Pancreas (tissue), 10 donors: ENCODE measurements at places on chromosomes 3 and 15. TPM values are rescaled to one million over a fixed set of nuclear protein-coding genes. Genes with fewer than 3 reads are reported as not detected.

DNA sequence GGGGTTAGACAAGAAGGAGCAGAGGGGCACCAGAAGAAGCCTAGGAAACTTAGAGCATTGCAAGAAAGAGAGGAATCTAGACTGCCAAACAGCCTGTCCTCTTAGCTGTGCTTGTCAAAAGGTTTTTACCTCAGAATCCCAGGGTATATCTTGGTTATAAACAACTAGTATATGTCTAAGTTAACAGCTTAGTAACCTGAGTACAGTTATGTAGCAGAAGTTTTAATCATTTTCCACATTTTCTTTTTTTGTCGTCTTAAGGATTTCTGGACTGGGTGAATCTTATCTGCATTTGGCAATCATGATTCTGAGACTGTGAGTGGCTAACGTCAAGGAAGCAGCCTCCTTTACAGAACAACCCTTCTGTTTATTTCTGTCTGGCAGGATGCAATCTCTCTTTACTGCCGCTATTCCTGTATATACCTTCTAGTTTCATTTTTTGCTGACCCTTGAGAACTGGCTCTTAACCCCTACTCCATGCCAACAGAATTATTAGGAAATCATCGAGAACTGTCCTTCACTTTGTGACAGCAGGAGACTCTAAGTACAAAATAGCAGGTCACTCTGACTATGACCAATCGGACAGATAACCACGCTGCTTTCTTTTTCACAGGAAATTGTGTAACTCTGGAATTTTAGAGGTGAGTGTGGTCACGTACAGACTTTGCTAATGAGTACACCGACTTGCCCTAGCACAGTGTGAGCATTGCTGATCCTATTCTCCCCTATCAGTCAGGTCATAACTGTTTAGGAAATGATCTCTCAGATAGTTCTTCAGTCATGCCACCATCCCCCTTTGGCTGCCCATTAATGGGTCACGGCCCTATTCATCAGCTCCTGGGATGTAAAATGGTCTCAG, 3.3 kb upstream of the CP start:
- peak overlapping the region; percentile 2 for H3K4me3 ChIP-seq
- H3K36me3 ChIP-seq, result no peaks in the 10 kb centered on the region
- no peaks in the 10 kb centered on the region for H3K27me3 ChIP-seq
- H3K4me1 ChIP-seq, result peaks cover 7% of the 10 kb centered on the region
- H3K27ac ChIP-seq, result peak overlapping the region; percentile 85

GRCh38 chr15:67472957-67473356, 48.0 kb upstream of the C15orf61 start:
- no peak overlapping the region for H3K27ac ChIP-seq
- no peaks in the 10 kb centered on the region for H3K27me3 ChIP-seq
- no peaks in the 10 kb centered on the region for H3K36me3 ChIP-seq
- no peak for DNase-seq
- no peaks in the 10 kb centered on the region for H3K4me1 ChIP-seq

GRCh38 chr15:70351941-70352774, 254.4 kb upstream of the TLE3 start:
- no peaks in the 10 kb centered on the region for H3K27me3 ChIP-seq
- H3K4me1 ChIP-seq, result no peaks in the 10 kb centered on the region
- H3K4me3 ChIP-seq, result no peak overlapping the region
- H3K36me3 ChIP-seq, result no peaks in the 10 kb centered on the region
- no peak for DNase-seq

DNA sequence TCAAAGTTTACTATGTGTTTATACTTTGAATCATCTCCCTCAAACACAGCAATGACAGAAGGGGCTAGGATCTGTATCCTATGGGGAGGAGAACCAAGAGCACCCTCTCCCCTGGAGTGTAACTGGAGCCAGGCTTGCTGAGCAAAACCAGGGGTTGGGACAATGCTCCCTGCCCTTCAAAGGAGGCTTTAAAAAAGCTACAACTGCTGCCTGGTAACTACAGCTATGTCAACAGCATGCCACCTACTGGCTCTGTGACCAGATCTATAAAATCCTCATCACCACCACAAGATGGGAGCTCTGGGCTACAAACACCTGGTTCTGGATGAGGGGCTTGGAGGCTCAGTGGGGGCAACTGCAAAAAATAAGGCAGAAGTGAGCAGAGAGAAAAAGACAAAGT, 61.9 kb downstream of the ANO10 start:
- H3K27me3 ChIP-seq, result no peaks in the 10 kb centered on the region
- no peak overlapping the region for H3K4me3 ChIP-seq
- H3K4me1 ChIP-seq, result no peaks in the 10 kb centered on the region
- H3K27ac ChIP-seq, result no peak overlapping the region
- H3K36me3 ChIP-seq, result no peaks in the 10 kb centered on the region

DNA sequence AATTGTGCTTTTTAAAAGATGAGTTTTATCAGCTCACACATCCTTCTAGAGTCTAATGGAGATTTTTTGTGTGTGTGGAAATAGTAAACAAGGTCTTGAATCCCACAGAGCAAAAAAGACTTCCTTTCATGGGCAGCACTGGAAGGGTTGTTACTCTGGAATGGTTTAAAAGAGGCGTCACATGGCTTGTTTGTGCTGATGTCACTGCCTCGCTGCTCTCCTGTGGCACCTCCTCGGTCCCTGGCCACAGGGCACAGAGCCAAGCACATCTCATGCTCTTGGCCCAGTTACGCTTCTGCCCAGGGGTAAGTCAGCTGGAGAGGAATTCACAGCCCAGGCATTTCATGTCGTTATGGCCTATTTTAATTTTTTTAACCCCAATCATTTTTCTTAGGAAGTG, 53.2 kb downstream of the PGPEP1L start:
- H3K4me1 ChIP-seq, result peaks cover 29% of the 10 kb centered on the region
- no peak overlapping the region for H3K4me3 ChIP-seq
- no peaks in the 10 kb centered on the region for H3K36me3 ChIP-seq
- H3K27ac ChIP-seq, result no peak overlapping the region
- no peak for DNase-seq

DNA sequence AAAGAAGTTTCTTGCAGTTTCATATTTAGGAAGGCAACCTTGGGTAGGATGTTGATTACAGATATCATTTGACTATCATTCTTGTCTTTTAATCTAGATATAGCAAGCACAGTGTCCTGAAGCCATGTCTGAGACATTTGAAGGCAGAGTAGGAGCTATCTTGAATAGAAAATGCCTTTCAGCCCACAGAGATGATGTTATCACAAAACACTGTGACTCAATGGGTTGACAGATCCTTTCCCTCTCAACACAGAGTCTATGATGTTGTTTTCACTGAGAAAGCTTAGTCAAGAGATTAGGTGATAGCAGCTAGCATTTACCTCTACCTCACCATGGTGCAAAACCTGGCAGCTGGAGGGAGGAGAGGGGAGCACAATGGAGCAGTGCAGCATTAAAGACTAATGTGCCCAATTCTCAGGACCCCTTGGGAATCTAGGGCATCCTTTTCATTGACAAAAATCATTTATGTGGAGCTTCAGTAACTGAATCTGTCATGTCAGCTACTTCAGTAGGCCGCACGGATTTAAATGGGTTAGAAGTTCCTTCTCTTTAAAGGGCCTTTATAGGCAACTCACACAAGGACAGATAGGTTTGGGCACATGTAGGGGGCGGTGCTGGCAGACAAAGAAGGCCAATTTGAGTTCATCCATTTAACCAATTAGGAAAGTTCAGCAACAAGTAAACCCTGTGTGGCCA, 121.8 kb downstream of the AGBL1 start:
- H3K4me1 ChIP-seq, result no peaks in the 10 kb centered on the region
- no peaks in the 10 kb centered on the region for H3K36me3 ChIP-seq
- H3K4me3 ChIP-seq, result no peak overlapping the region
- no peak overlapping the region for H3K27ac ChIP-seq
- H3K27me3 ChIP-seq, result no peaks in the 10 kb centered on the region

GRCh38 chr3:95197661-95198060, 1134.8 kb downstream of the NSUN3 start:
- no peak for DNase-seq
- H3K27ac ChIP-seq, result no peak overlapping the region
- H3K27me3 ChIP-seq, result no peaks in the 10 kb centered on the region
- H3K4me3 ChIP-seq, result no peak overlapping the region
- no peaks in the 10 kb centered on the region for H3K36me3 ChIP-seq

DNA sequence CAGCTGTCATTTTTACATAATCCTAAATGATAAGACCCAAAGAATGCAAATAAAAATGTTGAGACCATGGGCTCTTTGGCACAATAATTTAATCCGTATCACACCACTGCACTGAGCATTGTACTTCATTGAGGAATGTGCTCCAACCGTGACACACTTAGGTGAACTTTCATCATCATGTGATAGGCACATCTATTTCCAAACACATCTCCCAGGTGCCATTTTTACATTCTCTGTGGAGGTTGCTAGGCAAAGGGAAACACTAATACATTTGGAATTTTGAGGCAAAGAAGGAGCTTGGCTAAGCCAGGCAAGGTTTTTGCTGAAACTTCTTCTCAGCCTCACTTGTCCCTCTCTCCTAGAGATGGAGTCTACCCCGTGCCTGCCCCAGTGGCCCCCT, 68.7 kb downstream of the LRTM1 start:
- no peaks in the 10 kb centered on the region for H3K36me3 ChIP-seq
- H3K27ac ChIP-seq, result no peak overlapping the region
- no peak overlapping the region for H3K4me3 ChIP-seq
- no peak for DNase-seq
- no peaks in the 10 kb centered on the region for H3K27me3 ChIP-seq

- H3K4me1 ChIP-seq, result no peaks in the 10 kb centered on the region
- H3K27ac ChIP-seq, result no peak overlapping the region
- H3K36me3 ChIP-seq, result no peaks in the 10 kb centered on the region
- H3K4me3 ChIP-seq, result no peak overlapping the region
These were observed 23.1 kb downstream of the SRPRB start for GRCh38 chr3:133828576-133829309.

DNA sequence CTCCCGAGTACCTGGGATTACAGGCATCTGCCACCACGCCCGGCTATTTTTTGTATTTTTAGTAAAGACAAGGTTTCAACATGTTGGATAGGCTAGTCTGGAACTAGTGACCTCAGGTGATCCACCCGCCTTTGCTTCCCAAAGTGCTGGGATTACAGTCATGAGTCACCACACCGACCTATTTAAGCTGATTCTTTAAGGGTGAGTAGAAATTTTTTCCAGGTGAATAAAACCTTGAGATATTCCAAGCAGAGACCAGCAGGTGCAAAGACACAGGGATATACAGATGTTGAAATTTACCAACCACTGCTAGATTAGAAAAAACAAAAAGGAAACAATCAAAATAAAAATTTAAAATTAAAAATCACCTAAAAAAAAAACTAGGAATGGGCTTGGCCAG, 74.4 kb upstream of the CHRNB4 start:
- no peak for DNase-seq
- no peaks in the 10 kb centered on the region for H3K27me3 ChIP-seq
- no peak overlapping the region for H3K27ac ChIP-seq
- no peaks in the 10 kb centered on the region for H3K36me3 ChIP-seq

DNA sequence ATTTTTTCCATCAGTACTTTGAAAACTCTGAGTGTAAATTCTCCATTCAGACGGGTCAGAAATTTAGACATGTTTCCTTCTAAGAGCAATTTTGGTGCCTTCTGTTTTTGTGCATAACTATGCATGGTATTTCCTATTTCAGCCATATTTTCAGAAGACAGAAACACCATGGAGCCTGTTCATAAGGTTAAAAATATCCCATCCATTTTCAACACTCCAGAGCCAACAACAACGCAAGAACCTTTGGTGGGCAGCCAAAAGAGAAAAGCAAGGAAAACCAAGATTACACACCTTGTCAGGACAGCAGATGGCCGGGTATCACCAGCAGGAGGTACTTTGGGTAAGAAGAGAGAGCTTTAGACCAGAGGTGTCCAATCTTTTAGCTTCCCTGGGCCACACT, 275.6 kb downstream of the BBX start:
- no peak for DNase-seq
- peaks cover 10% of the 10 kb centered on the region for H3K4me1 ChIP-seq
- H3K4me3 ChIP-seq, result no peak overlapping the region
- H3K27ac ChIP-seq, result no peak overlapping the region
- H3K27me3 ChIP-seq, result no peaks in the 10 kb centered on the region
- no peaks in the 10 kb centered on the region for H3K36me3 ChIP-seq

DNA sequence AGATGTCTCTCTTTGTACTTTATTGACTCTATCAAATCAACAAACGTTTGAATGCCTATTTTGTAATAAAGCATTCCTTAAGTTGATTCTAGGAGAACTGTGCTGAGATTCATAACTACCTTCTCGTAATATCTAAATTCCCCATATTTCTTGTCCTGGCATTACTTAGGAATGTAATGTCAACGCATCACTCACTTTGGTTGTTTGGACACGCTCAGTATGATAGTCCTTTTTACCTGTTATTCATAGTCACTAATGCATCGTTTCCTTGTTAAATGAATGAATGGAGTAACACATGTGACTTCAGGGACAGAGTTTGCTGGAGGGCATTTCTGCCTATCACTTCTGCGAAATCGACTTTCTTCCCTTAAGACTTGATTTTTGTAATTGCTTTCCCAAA, 44.1 kb upstream of the RASGRP1 start:
- no peak for DNase-seq
- no peaks in the 10 kb centered on the region for H3K27me3 ChIP-seq
- H3K4me1 ChIP-seq, result no peaks in the 10 kb centered on the region
- no peak overlapping the region for H3K27ac ChIP-seq

- DNase-seq, result no peak
- H3K27ac ChIP-seq, result no peak overlapping the region
- H3K4me1 ChIP-seq, result no peaks in the 10 kb centered on the region
These were observed 1.8 kb upstream of the CCR1 start for GRCh38 chr3:46209746-46210470.

GRCh38 chr3:98525494-98525893, 2.8 kb upstream of the CLDND1 start:
- no peak overlapping the region for H3K4me3 ChIP-seq
- no peak for DNase-seq
- no peaks in the 10 kb centered on the region for H3K27me3 ChIP-seq
- peaks cover 7% of the 10 kb centered on the region for H3K4me1 ChIP-seq
- H3K36me3 ChIP-seq, result no peaks in the 10 kb centered on the region
- H3K27ac ChIP-seq, result no peak overlapping the region

DNA sequence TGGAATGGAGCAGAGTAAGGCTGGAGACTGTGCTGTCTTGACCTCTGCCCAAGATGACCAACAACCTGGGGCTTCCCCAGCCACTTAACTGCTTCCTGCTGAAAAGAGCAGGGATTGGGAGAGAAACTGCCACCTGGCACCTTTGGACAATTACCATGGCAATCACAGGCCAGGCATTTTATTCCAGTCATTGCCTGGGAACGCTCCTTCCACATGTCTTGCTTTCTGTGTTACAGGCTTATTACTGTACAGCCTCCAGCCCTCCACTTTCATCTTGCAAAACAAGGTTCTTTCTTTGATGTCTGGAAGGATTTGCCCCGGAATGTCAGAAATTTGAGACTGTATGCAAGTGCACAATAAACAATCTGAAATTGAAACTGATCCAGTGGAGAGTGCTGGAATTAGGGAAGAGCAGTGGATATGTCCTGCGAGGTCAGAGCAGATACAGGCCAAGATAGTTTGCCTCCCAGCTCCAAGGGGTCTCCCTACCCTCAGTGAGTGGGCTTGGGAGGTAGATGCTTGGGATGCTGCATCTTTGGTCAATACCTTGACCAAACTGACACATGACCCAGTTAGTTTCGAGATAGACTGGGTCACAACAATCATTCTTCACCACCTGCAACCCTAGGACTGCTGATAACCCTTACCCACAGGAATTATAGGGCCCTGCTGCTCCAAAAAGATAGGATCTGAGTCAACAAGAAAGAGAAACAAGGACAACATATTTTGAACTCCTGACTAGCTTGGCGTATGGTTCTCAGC, 2.7 kb downstream of the PPP1R14D start:
- H3K4me1 ChIP-seq, result no peaks in the 10 kb centered on the region
- peak; percentile 51 for DNase-seq
- H3K36me3 ChIP-seq, result no peaks in the 10 kb centered on the region
- H3K4me3 ChIP-seq, result no peak overlapping the region
- peak overlapping the region; percentile 53 for H3K27ac ChIP-seq

The TICRR gene
- not detected for total RNA-seq

The HCLS1 gene
- 28.3 TPM for total RNA-seq

The NTRK3 gene
- total RNA-seq, result 0.72 TPM

The HACD3 gene
- 18.7 TPM for total RNA-seq

The MESP2 gene
- total RNA-seq, result 0.16 TPM

The CCK gene
- not detected for total RNA-seq

The GOLGA6B gene
- not detected for total RNA-seq

The SV2B gene
- 8.4 TPM for total RNA-seq
